Activated T-helper 1 cell treated with anti-CD3 and anti-CD28 coated beads, Interleukin-12 subunit alpha, Interleukin-12 subunit beta, Interleukin-2, Interleukin-4 antibody, amounts not matched to agents 30 ng/mL and 10 ng/mL and 1 ng/mL, durations not matched to agents 14 hours and 24 hours and 36 hours (primary cell): ENCODE measurements at places on chromosomes 7 and 10.

DNA sequence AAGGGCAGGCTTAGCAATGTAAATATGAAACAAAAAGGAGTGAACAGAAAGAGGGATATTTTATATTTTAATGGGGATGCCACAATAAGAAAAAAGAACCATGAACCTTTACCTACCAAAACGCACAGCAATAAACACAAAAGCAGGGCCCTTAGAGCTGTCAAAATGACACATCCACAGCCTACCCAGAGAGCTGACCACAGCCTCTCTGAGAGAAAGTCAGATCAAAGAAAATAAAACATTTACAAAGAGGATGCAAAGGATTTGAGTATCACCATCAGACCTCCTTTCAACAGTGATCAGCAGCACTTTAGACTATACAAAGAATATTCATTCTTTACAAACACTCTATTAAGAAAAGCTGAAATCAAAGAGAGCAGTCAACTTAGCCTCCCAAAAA is 52.9 kb downstream of the ERCC6 start:
- no peak for DNase-seq

GRCh38 chr7:24965831-24966708 is 13.9 kb downstream of the OSBPL3 start:
- DNase-seq = peak; percentile 52

GRCh38 chr10:35456153-35456720 is 119.9 kb downstream of the CCNY start:
- no peak for DNase-seq

DNA sequence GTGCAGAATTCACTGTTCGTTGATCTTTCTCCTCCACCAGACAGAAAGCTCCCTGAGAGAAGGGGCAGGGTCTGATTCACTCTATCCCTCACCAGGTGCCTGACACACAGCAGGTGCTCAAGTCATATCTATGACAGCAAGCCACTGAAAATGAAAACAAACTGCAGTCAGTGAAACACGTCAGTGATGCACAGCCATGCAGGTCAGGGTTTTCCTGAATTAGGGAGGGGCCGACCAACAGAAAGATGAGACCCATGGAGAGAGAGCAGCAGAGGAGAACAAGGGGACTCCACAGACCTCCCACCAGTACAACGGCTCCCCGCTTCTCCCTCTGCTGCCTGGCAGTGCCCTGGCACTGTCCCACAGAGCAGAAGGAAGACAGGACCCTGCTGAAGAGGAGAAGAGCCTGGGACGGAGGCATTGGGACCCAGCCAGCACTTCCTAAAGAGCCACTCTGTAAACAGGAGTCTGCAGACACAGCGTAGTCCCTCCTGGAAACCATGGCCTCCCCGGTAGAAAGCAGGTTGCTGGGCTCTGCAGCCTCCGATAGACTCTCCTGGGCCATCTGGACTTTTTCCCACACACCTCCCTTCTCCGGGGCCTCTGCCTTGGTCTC is 50.3 kb downstream of the FAM53B start:
- no peak for DNase-seq

- DNase-seq = no peak
These were observed 157.6 kb upstream of the PCBD1 start for GRCh38 chr10:71045936-71046335.

- DNase-seq = no peak
These were observed 58.0 kb downstream of the LCOR start for GRCh38 chr10:96890172-96890513.

GRCh38 chr10:130711072-130711471 is 574.9 kb downstream of the GLRX3 start:
- no peak for DNase-seq

- DNase-seq = no peak
These were observed 16.2 kb downstream of the HNRNPF start for GRCh38 chr10:43392748-43393147.

GRCh38 chr7:98334081-98334480 is 52.6 kb downstream of the BRI3 start:
- no peak for DNase-seq

- peak; percentile 45 for DNase-seq
These were observed 2.6 kb downstream of the LDB1 start for GRCh38 chr10:102117391-102118159.

- no peak for DNase-seq
These were observed 23.8 kb upstream of the PIK3AP1 start for GRCh38 chr10:96743988-96744585.

DNA sequence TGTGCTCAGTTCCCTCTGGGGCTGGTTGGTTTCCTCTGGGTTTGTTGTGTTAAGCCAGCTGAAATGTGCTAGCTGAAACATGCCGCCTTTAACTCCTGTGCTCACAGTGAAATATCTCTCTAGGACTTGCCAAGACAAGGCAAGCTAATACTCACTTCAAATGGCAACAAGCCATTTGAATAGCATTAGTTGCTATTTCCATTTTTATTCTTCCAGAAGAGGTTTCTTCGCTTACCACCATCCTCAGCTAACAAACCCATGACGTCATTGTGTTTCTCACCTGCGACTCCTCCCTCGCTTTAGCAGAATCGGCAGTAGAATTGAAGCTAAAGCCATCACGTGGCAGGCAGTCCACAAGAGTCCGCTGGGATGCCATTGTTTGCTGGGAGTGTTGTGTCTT is 61.3 kb downstream of the ZNF22 start:
- no peak for DNase-seq

DNA sequence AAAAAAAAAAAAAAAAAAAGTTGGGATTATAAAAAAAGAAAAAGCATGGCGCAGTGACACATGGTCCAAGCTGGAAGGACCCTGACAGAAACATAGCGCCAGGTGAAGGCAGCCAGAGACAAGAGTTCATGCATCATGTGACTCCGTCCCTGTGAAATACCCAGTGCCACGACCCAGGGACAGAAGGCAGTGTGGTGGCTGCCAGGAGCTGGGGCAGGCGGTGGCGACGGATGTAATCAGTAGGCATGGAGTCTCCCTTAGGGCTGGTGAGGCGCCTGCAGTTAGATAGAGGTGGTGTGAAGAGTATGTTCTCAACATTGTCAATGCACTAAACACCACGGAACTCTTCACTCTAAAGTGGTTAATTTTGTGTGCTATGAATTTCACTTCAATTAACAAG is 43.9 kb downstream of the STK32C start:
- no peak for DNase-seq

DNA sequence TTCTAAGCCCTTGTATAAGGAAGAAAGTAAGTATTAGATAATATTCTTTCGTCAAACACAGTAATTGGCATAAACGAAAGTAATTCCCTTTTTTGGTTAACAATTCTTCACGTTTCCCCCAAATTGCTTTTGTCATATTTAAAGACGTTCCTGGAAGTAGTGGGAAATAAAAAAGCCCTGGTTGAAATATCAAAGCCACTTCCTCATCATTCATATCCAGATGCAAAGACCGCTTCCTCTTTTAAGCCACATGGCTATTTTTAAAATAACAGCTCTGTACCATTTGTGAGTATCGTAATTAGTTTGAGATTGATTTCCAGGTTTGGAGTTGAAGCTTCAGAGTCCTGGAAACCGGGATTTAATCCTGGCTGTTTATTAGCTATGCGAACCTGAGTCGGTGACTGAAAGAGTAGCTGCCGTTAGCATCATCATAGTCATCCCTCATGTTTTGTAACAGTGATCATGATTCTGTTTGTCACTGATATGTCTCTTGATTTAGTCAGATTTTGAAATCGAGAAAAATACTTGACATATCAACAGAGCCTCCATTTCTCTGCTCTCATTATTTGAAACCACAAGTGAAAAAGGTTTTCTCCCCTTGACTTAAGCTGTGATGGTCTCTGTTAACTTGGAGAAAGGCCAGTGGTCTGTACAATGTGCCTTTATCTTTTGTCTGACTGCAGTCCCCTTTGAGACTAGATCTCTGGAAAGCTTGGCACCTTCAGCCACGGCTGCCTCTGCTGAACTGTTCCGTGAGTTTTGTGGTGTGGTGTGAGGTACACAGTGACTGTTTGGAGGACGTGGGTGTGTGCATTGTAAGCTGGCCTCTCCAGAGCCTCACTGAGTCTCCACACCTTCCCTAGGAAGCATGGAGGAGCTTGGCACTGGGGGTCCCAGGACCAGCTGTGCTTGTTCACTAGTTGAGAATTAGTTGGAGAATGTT is 18.1 kb downstream of the OPTN start:
- no peak for DNase-seq

DNA sequence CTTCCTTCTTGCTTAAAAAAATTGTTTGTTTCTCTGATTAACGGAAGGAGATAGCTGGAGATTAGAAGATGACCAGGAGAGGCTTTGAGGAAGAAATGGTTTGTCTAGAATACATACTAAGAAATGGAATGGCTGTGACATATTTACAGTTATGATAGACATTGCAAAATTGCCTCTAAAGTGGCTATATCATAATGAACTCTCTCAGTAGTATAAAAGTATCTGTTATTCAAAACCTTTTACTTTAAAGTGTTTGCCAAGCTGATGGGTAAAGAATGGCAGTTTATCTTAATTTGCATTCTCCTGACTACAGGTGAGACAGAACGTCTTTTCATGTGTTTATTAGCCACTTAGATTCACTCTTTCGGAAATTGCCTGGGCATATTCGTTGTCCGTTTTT is 28.7 kb downstream of the LRGUK start:
- DNase-seq = no peak

DNA sequence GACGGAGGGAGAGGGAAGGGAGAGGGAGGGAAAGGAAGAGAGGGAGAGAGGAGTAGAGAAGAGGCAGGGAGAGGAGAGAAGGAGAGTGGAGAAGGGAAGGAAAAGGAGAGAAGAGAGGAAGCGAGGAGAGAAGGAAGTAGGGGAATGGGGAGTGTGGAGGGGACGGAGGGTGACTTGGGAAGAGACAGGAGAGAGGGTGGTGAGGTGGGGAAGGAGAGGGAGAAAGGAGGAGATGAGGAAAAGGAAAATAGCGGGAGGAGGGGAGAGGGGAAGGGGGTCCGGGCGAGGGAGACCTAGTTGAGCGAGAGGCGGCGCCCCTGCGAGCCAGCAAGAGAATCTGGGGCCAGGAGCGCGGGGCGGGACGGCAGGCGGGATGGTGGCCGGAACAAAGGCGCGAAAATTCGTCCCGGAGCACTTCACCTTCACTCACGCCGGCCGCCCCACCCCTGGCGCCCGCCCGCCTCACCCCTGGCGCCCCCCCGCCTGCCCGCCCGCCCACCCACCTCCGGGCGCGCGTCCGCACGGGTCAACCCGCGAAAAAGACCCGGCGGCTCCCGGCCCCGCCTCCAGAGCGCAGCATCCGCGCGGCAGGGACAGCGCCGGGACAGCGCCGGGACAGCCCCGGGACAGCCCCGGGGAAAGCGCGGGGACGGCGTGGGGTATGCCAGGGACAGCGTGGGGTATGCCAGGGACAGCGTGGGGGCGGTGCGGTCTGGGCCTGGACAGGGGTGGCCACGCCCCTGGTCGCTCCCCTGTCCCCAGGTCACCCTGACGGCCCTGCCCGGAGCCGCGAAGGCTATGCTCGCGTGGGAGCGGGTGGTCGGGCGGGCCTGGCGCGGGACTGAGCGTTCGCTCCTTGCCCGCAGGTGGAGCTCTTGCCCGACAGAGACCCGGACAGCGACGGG is 4.2 kb downstream of the VSTM2A start:
- DNase-seq = no peak

GRCh38 chr7:149753375-149754233 is 19.8 kb downstream of the ZNF467 start:
- no peak for DNase-seq
